Coronary artery (tissue), 2 donors: ENCODE measurements at places on chromosomes 2 and 18.

GRCh38 chr2:137947728-137948336 is 16.4 kb upstream of the HNMT start:
- DNase-seq: no peak

DNA sequence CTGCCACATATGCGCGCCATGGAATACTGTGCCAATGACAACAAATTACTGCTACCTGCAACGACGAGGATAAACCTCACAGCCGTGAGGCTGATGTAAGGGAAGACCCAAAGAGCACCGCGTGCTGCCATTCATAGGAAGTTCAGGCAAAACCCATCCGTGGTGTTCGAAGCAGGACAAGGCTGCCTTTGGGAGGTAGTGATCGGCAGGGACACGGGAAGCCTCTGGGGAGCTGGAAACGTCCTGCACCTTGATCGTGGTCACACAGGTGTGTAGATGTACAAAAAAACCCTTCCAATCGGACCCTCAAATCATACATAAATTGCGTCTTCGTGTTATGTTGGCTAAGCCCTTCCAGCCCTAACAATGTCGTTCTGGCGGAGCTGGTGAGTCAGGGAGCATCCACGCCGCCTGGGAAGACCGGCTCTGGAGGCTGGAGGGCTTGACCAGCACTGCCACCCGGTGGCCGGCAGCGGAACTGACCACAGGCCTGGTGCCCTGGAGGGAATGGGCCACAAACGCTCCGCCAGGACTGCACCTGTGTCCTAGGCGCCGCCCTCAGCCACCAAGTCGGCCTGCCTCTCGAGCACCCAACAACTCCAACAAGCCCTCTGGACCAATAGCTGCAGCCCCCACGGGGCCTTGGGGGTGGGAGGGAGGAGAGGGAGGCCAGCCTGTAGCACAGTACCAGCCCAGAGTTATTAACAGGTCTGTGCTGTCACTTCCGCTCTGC is 4.1 kb upstream of the NEURL3 start:
- DNase-seq: no peak

GRCh38 chr2:29270701-29271121 is 155.5 kb downstream of the CLIP4 start:
- peak; percentile 45 for DNase-seq

GRCh38 chr2:106232638-106233349 is 38.7 kb upstream of the UXS1 start:
- no peak for DNase-seq

DNA sequence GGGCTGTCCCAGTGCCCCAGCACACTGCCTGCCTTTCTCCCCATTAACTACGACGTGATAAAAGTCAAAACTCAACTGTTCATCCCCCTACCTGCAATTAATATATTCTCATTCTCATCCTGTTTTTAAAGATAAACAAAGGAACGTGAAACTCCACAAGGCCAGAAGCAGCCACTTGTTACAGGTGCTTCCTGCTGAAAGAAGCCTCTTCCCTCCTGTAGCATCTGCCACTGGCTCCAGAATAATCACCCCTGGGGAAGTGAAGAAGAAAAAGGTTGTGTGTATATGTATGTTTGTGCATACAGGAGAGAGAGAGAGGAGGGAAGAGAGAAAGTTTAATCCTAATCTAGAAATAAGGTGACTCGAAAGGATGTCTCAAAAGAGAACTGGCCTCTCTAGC is 27.1 kb downstream of the KIAA2012 start:
- no peak for DNase-seq

DNA sequence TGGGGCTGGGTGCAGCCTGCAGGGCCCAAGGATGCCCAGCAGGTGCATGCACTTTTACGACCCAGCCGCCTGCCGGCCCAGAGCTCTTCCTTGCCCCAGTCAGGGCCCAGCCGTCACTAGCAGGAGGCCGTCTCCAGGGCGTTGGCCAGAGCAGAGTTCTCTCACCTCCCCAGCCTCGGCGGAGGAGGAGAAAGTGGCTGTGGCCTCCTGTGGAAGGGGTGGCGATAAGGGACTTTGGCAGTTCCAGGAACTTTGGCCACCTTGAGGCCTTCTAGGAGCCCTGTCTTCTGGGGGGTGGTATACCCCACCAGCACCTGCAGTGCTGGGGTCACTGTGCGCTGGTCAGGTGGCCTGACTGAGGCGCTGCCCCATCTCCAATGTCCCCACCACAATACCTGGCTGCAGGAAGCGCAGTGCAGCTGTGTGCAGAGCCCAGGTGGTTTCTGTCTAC is 22.0 kb downstream of the NPPC start:
- DNase-seq: no peak

DNA sequence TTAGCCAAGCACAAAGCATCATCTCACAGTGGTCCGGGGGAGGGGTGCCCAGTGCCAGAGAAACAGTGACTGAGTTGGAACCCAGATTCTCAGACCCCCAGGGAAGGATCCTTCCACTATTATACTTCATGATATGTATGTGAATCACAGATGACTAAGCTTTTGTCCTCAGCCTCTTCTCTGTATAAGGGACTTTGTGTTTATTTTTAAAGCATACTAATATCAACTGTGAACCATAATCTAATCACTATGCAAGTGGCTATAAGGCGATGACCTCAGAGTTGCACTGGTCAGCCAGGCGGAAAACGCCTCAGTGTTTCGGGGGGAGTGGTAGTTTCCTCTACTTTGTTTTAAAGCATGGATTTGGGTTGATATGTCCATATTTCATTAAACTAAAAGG is 160.4 kb upstream of the TMEM200C start:
- no peak for DNase-seq

DNA sequence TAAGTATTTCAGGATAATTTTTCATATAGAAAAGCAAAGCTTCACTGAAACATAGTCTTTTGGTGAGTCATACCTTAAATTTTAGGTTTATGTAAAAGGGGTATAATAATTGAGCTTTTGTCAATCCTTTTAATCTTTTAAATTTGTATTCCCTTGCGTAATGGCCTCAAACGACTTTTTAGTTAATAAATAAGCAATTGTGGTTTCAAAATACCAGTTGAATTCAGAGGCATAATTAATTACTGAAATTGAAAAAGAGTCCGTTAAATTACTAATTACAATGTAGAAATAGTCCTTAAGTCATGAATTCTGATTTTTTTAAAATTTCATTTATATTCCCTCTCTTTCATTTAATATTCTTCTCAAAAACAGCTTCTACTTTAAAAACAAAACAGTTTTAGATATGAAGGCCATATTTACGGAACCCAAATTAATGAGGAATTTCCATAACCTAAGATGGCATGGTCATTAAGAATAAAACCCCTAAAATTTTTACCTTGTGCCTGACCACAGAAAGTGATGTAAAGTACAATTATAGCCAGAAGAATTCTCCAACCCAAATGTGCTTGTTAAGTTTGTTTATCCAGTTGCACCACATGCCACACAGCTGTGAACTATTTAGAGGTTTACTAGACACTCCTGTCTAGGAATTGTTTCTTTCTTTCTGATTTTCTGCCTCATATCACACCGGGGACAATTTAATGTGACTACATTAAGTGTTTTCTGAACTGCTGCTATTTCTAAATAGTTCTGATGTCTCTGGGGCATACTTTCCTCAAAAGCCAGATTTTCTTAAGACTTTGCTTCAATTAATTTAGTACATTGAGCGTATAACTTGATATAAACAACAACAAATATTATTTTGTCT is 60.7 kb upstream of the ITGA4 start:
- no peak for DNase-seq

GRCh38 chr2:191246820-191247380 is 1.7 kb downstream of the MYO1B start:
- no peak for DNase-seq

DNA sequence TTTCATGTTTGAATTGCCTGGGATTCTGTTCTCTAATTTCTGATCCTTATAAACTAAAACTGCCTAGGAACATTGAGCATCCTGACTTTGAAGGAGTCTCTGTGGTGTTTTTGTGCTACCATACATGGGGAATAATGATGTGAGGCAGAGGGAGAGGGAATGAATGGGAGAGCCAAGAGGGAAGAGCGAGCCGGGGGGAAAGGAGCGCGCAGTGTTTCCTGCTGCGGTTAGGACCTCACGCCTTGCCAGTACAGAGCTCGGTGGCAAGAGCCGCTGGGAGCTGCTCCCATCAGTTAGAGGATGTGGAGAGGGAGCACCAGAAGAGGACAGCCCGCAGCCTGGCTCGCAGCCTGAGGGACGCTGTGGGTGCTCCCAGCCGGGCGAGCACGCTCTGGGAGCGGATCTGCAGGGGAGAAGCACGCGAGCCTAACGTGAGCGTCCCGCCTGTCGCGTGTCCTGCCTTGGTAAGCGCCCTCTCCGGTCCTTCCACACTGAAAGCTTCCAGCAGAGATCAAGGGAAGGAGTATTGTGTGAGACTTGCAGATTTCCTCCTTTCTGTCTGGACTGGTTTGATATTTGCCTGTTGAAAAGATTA is 114.7 kb downstream of the FAM210A start:
- no peak for DNase-seq

DNA sequence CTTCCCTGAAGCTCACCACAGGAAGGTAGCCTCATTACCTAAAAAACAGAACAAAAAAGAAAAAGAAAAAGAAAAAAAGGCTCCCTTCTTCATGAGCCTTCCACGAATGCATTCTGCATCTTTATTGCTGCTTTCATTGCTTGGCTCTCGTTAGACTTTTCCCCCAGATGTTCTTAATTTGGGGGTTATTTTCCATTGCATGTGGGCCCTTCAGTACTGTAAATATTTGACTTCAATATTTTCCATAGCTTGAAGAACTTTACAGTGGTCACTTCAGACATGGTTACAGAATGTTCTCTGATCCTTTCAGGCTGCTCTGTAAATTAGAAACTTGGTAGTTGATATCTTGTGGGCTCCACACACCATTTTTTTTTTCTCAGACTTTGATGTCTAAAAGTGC is 65.6 kb upstream of the COPS8 start:
- DNase-seq: no peak

DNA sequence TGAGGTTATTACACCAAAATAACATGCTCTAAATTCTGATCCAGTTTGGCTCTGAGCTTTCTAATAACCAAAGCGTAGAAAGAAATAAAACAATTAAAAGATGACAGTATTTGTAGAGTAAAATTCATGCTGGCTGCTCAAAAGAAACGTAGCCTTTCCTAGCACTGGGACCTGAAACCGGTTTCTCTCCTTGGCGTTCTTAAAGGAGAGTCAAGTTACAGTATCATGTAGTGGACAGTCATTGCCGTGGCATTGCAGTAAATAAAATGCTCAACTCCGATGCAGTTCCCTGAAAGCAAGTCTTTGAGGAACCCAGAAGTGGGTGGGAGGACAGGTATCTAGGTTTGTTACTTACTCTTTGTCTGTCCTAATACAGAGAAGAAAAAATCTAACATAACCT is 52.7 kb upstream of the ITM2C start:
- no peak for DNase-seq

DNA sequence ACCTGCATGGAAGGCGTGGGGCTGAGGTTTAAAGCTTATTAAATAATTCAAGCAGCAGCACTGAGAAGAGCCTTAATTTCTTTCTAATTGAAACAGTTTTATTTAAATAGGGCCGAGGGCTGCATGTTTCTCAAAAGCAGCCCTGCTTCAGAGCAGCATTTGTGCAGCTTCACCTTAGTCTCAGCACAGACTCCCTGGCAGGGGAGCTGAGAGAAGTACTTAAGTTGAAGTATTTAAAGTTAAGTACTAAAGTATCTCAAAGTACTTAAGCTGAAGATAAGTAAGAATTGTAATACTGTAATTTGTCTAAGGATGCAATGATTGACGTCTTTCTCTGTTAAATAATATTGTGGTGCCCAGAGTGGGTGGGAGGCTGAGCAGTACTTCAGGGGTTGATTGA is 31.4 kb downstream of the IMPA2 start:
- no peak for DNase-seq

DNA sequence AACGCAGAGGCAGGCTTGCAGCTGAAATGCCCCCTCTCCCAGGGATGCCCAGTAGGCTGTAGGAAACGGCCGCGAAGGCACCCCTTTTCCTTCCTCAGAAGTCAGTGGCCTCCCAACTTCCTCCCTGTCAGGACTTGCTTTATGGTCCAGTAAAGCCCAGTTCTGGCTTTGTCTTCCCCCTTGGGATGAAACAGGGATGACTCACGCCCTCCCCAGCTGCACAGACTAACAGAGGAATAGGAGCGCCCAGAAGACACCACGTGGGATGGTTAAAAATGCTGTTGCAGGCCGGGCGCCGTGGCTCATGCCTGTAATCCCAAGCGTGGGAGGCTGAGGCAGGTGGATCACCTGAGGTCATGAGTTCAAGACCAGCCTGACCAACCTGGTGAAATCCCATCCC is 6.9 kb downstream of the CREG2 start:
- DNase-seq: no peak

DNA sequence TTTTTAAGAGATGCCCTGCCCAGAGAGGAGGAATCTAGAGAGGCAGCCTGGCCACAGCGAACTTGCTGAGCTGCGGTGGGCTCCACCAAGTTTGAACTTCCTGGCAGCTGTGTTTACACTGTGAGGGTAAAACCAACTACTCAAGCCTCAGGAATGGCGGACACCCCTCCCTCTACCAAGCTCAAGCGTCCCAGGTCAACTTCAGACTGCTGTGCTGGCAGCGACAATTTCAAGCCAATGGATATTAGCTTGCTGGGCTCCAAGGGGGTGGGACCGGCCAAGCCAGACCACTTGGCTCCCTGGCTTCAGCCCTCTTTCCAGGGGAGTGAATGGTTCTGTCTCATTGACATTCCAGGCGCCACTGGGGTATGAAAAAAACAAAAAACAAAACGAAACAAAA is 289.4 kb downstream of the KCNS3 start:
- no peak for DNase-seq
